ENCODE measurements at places on chromosomes 6 and 20.
A peak's percentile ranks its signal among the peaks of the same experiment; 100 is the strongest.

- no peak overlapping the region for H3K4me3 ChIP-seq
- H3K4me1 ChIP-seq: peaks cover 95% of the 10 kb centered on the region
- no peak overlapping the region for H3K27ac ChIP-seq
- no peak for DNase-seq
- H3K36me3 ChIP-seq: no peaks in the 10 kb centered on the region
- no peaks in the 10 kb centered on the region for H3K27me3 ChIP-seq
Measured at GRCh38 chr6:43092635-43093034, 16.5 kb downstream of the PTK7 start.

DNA sequence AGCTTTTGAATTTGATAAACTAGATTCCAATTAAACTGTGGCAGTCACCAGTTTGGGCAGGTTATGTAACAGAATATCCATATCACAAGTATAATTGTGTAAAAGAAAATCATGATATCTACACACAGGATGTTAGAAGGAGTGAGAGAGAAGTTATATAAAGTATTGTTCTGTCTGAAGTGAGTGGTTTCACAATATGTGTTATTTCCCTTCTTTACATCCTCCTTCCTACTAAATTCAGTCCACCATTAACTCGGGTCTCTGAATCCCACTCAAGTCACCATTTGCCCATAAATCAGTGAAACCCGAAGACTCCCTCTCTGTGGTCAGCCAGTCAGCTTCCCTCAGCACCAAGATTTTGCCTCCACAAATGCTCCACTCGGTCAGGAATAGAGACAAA is 796 bp downstream of the HLA-DQB1 start:
- H3K4me3 ChIP-seq: no peak overlapping the region
- no peaks in the 10 kb centered on the region for H3K4me1 ChIP-seq
- peaks cover 10% of the 10 kb centered on the region for H3K27me3 ChIP-seq
- no peaks in the 10 kb centered on the region for H3K36me3 ChIP-seq

DNA sequence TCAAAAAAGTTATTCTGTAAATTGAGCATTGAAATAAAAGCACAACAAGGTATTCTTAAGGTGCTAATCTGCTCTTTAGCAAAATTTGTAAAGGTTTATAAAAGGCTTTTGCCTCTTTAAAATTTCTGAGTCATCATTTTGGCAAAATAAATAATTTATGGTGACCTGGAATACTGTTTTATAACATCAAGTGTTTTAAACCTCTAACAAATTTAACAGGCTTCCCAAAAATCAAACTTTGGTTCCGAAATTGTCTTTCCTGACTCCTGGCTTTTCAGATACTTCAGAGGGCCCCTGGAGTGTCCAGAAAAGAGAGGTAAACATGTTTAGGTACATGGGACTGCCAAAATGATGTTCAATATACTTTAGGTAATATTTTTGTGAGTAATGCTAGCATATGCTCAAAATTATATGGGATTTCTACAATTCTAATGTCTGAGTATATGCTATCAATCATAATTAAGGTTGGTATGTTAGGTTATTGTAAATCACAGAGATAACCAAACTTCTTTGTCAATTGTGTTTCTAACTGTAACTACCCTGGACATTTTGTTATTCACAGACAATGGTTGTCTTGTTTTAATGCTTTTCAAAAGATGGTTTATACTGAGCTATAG is 160.3 kb upstream of the OLIG3 start:
- H3K4me1 ChIP-seq: peaks cover 56% of the 10 kb centered on the region
- H3K4me3 ChIP-seq: no peak overlapping the region
- H3K27me3 ChIP-seq: no peaks in the 10 kb centered on the region
- H3K27ac ChIP-seq: no peak overlapping the region
- DNase-seq: no peak

- no peak overlapping the region for H3K4me3 ChIP-seq
- DNase-seq: no peak
- peaks cover 70% of the 10 kb centered on the region for H3K36me3 ChIP-seq
- H3K27ac ChIP-seq: no peak overlapping the region
- H3K4me1 ChIP-seq: no peaks in the 10 kb centered on the region
Measured at GRCh38 chr20:61986762-61987321, 78.8 kb downstream of the TAF4 start.

GRCh38 chr20:8578161-8578865 is 446.2 kb downstream of the PLCB1 start:
- no peak overlapping the region for H3K4me3 ChIP-seq
- peaks cover 16% of the 10 kb centered on the region for H3K4me1 ChIP-seq
- no peaks in the 10 kb centered on the region for H3K36me3 ChIP-seq
- H3K27me3 ChIP-seq: no peaks in the 10 kb centered on the region
- H3K27ac ChIP-seq: no peak overlapping the region
- no peak for DNase-seq

DNA sequence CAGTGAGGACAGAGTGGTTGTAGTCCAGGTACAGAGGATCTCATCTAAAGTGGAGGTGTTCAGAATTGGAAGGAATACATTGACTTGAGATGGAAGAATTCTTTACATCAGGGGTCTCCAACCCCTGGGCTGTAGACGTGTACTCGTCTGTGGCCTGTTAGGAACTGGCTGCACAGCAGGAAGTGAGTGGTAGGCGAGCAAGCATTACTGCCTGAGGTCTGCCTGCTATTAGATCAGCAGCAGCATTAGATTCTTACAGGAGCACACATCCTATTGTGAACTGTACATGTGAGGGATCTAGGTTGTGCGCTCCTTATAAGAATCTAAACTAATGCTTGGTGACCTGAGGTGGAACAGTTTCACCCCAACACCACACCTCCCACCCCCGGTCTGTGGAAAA is 121.1 kb downstream of the CDKAL1 start:
- no peak overlapping the region for H3K27ac ChIP-seq
- DNase-seq: no peak
- H3K36me3 ChIP-seq: no peaks in the 10 kb centered on the region
- no peaks in the 10 kb centered on the region for H3K27me3 ChIP-seq

GRCh38 chr6:166490671-166491500 is 95.6 kb downstream of the RAMACL start:
- no peaks in the 10 kb centered on the region for H3K36me3 ChIP-seq
- DNase-seq: no peak
- no peaks in the 10 kb centered on the region for H3K4me1 ChIP-seq
- peaks cover 87% of the 10 kb centered on the region for H3K27me3 ChIP-seq
- H3K27ac ChIP-seq: no peak overlapping the region
- H3K4me3 ChIP-seq: no peak overlapping the region

DNA sequence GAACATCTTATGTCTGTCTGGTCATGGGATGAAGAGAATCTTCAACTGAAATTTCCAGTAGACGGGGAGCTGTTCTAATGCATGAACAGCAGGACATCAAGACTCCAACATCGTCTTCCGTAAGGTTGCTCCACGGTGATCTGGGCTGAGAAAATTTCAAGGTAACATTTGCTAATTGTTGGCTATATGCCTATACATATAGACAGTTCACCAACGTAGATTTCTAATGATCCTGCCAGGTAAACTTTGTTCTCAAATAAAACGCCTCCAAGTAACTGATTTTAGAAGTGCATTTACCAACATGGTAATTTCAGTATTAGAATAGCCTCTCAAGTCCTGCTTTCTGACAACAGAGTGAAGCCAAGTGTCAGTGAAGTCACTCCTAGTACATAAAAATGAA is 11.3 kb upstream of the PXDC1 start:
- no peaks in the 10 kb centered on the region for H3K27me3 ChIP-seq
- H3K36me3 ChIP-seq: no peaks in the 10 kb centered on the region
- H3K27ac ChIP-seq: no peak overlapping the region
- DNase-seq: no peak
- peaks cover 31% of the 10 kb centered on the region for H3K4me1 ChIP-seq
- no peak overlapping the region for H3K4me3 ChIP-seq

GRCh38 chr6:254016-254415 is 38.3 kb upstream of the DUSP22 start:
- no peak overlapping the region for H3K27ac ChIP-seq
- peaks cover 16% of the 10 kb centered on the region for H3K27me3 ChIP-seq
- no peaks in the 10 kb centered on the region for H3K36me3 ChIP-seq
- H3K4me1 ChIP-seq: peaks cover 15% of the 10 kb centered on the region

DNA sequence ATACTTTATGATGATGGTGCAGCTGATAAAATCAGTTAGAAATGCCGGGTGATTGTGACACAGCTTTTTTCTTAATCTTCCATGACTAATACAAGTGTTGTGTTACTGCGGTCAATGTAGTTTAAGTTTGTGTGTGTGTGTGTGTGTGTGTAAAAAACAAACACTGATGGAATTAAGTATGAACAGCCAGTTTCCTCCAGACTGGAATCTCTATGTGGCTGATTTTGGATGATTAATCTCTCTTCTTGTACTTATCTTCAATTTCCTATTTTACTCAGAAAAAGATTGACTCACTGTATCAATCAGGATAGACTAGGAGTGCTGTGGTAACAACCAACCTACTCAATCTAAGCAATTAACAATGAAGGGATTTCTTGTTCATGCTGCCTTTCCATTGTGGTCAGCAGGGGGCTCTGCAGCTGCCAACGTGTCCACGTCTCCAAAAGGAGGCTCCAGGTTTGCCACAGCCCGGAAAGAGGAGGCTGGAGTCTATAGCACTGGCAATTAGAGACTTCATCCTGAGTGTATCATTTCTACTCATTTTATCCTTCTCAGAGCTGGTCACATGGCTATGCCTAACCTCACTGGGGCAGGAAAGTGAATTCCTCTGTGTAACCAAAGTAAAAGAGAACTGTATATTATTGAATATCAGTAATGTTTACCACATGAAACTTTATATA is 107.7 kb downstream of the CD109 start:
- peak; percentile 35 for DNase-seq
- no peaks in the 10 kb centered on the region for H3K36me3 ChIP-seq
- no peak overlapping the region for H3K27ac ChIP-seq
- no peak overlapping the region for H3K4me3 ChIP-seq
- no peaks in the 10 kb centered on the region for H3K27me3 ChIP-seq

GRCh38 chr6:43129434-43130194 is 41.5 kb upstream of the SRF start:
- H3K4me3 ChIP-seq: no peak overlapping the region
- H3K4me1 ChIP-seq: peaks cover 30% of the 10 kb centered on the region
- peak; percentile 52 for DNase-seq
- no peak overlapping the region for H3K27ac ChIP-seq
- H3K27me3 ChIP-seq: no peaks in the 10 kb centered on the region
- peaks cover 19% of the 10 kb centered on the region for H3K36me3 ChIP-seq

GRCh38 chr20:20440481-20440880 is 72.6 kb downstream of the INSM1 start:
- H3K36me3 ChIP-seq: no peaks in the 10 kb centered on the region
- H3K4me1 ChIP-seq: peaks cover 23% of the 10 kb centered on the region
- no peaks in the 10 kb centered on the region for H3K27me3 ChIP-seq
- no peak for DNase-seq
- H3K27ac ChIP-seq: no peak overlapping the region
- H3K4me3 ChIP-seq: no peak overlapping the region

DNA sequence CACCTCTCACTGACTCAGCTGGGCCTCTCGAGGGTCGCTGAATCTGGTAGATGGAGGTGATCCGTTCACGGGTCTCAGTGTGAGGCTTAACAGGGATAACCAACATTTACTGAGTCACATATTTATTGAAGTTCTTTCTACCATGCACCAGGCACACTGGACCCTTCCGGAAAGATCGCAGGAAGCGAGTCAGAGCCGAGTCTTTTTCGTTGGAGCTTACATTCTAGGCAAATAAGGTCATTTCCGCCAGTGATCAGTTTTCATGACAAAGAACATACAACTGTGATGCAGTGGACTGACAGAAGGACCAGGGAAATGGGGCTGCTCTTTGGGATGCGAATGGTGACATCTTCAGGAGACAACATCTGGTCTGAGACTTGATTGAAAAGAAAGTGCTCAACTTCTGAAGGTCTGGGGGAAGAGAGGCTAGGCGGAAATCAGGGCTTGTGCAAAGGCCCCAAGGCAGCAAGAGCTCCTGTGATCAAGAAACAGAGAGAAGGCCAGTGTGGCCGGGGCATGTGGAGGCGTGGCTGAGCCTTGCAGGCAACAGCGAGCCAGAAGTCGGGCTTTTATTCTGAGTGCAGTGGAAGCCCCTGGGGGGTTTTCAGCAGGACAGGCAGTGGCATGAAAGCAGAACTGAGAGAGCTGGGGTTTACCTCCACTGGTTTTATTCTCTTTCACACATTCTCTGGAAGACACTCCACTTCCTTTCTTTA is 56.7 kb downstream of the APCDD1L start:
- H3K27me3 ChIP-seq: no peaks in the 10 kb centered on the region
- no peak overlapping the region for H3K27ac ChIP-seq
- H3K4me1 ChIP-seq: no peaks in the 10 kb centered on the region

- no peaks in the 10 kb centered on the region for H3K4me1 ChIP-seq
- DNase-seq: peak; percentile 31
- H3K27ac ChIP-seq: no peak within 1 kb of the TSS
- H3K36me3 ChIP-seq: no peaks in the 10 kb centered on the region
Measured at GRCh38 chr6:32439602-32440214, at the start of gene HLA-DRA. HLA-DRA (plus strand) TSS chr6:32439887; CDS start chr6:32439951, 64 bp downstream.

DNA sequence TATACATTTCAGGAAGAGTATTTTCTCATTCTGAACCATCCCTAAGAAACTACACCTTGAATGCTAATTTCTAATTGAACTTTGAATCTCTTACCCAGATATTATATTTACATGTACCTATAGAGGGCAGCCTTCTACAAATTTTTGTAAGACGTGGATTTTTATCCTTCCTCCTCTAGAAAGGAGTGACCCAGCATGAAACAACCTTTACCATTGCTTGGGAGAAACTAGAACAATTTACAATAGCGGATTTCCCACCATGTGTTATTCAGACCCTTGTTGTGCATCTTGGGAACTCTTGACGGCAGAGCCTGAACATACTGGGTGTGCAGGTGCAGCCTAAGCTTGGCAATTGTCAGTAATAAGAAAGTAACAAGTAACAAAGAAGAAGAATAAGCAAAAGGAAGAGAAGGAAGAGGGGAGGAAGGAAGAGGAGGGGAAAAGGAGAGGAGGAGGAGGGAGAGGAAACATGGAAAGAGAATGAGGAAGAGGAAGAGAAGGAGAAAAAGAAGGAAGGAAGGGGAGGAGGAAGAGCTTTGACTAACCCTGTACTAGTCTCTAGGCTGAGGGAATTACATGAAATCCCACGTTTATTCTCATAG is 10.8 kb upstream of the TAAR1 start:
- H3K27ac ChIP-seq: no peak overlapping the region
- H3K27me3 ChIP-seq: no peaks in the 10 kb centered on the region
- DNase-seq: peak; percentile 20
- H3K4me1 ChIP-seq: peaks cover 24% of the 10 kb centered on the region
- no peak overlapping the region for H3K4me3 ChIP-seq

DNA sequence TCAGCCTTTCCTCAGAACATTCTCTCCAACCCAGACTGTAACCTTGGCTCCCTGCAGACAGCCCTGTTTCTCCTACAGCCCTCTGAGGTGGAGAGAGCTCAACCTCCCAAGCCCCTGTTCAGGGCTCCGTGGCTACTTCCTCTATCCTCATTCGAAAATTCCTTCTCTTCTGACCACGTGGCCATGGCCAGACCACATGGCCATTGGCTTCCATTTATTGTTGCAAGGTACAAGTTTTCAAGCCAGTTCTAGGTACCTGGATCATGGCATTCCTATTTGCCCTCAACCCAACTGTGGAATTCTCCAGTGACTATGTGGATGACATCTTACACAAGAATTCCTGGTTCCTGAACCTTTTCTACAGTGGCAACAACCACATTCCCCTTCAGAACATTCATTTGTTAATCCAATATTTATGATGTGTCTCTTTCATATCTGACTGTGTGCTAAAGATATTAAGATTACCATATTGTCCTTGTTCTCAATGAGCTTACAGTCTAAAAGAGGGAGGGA is 161.9 kb downstream of the GMPR start:
- 0 out of 3 replicates have a peak, but pooled peaks cover 8% of the 10 kb centered on the region for H3K36me3 ChIP-seq
- no peak for DNase-seq
- peaks cover 9% of the 10 kb centered on the region for H3K4me1 ChIP-seq
- H3K4me3 ChIP-seq: no peak overlapping the region
- no peaks in the 10 kb centered on the region for H3K27me3 ChIP-seq

GRCh38 chr20:62617711-62618483 is 24.4 kb upstream of the SLCO4A1 start:
- peaks cover 47% of the 10 kb centered on the region for H3K4me1 ChIP-seq
- H3K27ac ChIP-seq: no peak overlapping the region
- no peak overlapping the region for H3K4me3 ChIP-seq
- H3K27me3 ChIP-seq: peaks cover 43% of the 10 kb centered on the region
